EH (cell line): ENCODE measurements at places on chromosomes 1 and 21.
A peak's percentile ranks its signal among the peaks of the same experiment; 100 is the strongest.

GRCh38 chr1:173507205-173507846 lies 30.2 kb downstream of the PRDX6 start:
- DNase-seq: peak; percentile 73

DNA sequence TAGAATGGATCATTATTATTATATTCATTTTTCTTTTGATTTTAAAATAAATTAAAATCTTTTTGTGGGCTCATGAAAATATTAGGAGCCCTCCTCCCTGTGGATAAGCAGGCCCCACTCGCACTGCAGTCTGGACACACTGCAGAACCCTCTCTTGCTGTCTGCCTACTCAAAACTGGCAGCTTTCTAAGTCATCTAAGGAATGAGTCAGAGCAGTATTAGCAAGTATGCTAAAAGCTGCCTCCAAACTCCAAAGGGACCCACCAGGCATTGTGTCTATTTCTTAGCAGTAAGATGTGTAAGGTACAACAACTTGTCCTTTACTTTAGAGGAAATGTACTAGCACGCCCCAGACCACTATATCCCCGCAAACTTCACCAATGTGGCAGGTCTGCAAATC lies 108.8 kb downstream of the SYF2 start:
- peak; percentile 16 for DNase-seq

DNA sequence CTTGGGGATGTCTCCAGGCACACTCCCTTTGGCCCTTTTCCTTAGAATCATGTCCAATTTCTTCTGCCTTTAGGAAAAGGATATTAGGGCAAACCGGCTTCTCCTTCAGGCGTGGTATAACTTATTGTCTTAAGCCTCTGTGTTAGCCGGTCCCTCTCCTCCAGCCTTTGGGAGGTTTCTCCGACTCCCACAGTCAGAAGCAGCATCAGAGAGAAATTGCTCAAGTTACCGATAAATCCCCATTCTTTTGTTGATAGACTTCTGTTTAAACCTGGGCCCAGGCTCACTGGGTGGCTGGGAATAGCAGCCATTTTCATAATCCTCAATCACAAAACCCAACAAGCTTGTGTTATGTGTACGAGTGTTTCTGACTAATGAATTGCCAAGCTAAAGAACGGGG lies 85.4 kb upstream of the KAZN start:
- DNase-seq: no peak

DNA sequence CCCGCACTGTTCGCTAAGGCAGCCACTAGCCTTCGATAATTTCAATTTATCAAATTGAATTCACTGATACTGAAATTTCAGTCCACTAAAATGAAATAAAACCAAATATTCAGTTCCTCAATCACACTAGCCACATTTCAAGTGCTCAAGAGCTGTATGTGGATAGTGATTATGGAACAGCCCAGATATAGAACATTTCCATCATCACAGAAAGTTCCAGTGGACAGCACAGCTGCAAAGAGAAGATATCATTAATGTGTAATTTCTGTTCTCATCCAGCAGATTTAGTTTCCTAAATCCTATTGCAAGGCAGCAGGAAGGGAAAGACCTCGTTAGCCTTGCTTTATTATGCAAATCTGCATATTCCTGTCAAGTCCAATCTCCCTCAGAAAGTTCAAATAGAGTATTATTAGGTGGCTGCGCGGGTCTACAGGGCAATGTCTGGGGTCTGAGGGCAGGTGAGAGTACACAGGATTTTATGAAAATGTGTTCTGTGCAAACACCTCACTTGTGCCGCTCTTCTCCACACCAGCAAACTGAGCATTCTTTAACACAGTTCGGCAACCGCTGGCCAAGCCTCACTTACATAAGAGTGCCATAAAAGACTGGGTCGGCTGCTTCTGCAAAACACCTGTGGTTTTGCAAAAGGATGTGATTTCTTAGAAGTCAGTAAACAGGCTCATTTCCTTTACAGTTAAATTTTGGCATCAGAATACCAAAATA lies 22.4 kb downstream of the CAPZB start:
- no peak for DNase-seq

- DNase-seq: no peak
Observed at GRCh38 chr1:185069202-185069772, 23.9 kb downstream of the RNF2 start.
